ENCODE measurements at places on chromosomes 2 and 18. TPM values are rescaled to one million over a fixed set of nuclear protein-coding genes. Genes with fewer than 3 reads are reported as not detected.

- DNase-seq, result no peak
These were observed 41.3 kb upstream of the CREG2 start for GRCh38 chr2:101428422-101429176.

- DNase-seq, result no peak
These were observed 245.5 kb downstream of the MYCN start for GRCh38 chr2:16185801-16186272.

- DNase-seq, result no peak
These were observed 304.0 kb downstream of the ZNF521 start for GRCh38 chr18:25047983-25048382.

LOXHD1 gene
- total RNA-seq, result 0.11 TPM
